Left lung (tissue), 14 donors: ENCODE measurements at places on chromosomes 7 and 10. TPM values are rescaled to one million over a fixed set of nuclear protein-coding genes. Genes with fewer than 3 reads are reported as not detected.
A peak's percentile ranks its signal among the peaks of the same experiment; 100 is the strongest.

DNA sequence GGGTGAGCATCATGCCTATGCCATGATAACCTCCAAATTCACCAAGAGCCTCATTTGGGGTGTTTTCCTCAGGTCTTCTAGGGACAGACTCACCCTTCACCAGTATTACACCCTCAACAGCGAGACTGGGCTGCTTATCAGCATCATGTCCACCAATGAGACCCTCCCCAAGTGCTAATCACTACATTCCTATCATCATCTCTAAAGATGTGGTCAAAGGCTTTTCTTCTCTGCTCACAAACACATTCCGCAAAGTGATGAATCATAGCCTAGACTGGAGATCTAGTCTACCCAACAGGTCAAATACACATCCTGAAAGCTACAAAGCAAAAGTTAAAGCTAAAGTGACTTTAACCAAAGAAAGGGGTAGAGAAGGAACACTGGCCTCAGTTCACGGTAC is 75.3 kb upstream of the C7orf33 start:
- no peak overlapping the region for H3K4me3 ChIP-seq
- no peaks in the 10 kb centered on the region for H3K36me3 ChIP-seq
- no peak overlapping the region for H3K27ac ChIP-seq
- H3K27me3 ChIP-seq, result peaks cover 8% of the 10 kb centered on the region

GRCh38 chr10:76558586-76558985 is 1079.0 kb downstream of the KCNMA1 start:
- no peaks in the 10 kb centered on the region for H3K36me3 ChIP-seq
- H3K27ac ChIP-seq, result peak overlapping the region; percentile 47
- no peak overlapping the region for H3K4me3 ChIP-seq
- DNase-seq, result peak; percentile 42
- no peaks in the 10 kb centered on the region for H3K27me3 ChIP-seq
- no peaks in the 10 kb centered on the region for H3K4me1 ChIP-seq

GRCh38 chr7:107874605-107875446 is 16.2 kb upstream of the DLD start:
- DNase-seq, result peak; percentile 69
- H3K27me3 ChIP-seq, result no peaks in the 10 kb centered on the region
- H3K36me3 ChIP-seq, result no peaks in the 10 kb centered on the region
- no peak overlapping the region for H3K4me3 ChIP-seq
- peaks cover 29% of the 10 kb centered on the region for H3K4me1 ChIP-seq
- no peak overlapping the region for H3K27ac ChIP-seq

GRCh38 chr7:8382004-8382730 is 51.2 kb upstream of the NXPH1 start:
- no peak overlapping the region for H3K27ac ChIP-seq
- no peak overlapping the region for H3K4me3 ChIP-seq
- H3K36me3 ChIP-seq, result no peaks in the 10 kb centered on the region
- no peaks in the 10 kb centered on the region for H3K27me3 ChIP-seq
- no peaks in the 10 kb centered on the region for H3K4me1 ChIP-seq

DNA sequence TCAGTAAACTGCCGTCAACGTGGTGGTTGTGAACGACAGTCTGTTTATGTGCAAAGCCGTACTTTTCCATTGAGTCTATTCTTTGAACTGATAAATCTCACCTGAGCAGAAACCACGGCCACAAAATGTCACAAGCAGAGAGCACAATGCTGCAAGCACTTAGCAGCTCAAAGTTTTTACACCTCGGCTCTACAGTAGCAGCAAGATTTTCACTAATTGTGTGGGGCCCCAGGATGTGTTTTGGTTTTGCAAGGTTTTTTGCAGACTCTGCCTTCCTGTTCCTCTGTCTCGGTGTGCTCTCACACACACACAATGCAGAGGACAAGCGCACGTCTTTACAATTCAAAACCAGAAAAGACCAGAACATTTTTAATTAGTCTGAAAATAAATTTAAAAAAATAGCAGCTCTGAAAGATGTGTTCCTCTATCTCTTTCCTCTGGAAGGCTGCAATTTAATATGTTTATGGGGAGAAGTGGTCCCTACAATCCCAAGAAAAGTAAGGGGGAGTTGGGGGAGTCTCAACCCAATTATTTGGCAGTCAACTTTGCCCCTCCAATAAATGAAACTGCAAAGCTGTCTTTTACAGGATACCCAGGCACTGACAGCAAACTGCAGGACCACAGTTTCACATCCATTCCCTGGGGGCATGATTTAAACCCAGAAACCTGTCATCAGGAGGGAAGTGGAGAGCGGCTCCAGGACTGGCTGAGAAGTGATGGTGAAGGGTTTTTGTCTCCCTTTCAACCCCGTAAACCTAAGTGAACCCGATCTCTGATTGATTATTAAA is 73.8 kb upstream of the SFMBT2 start:
- H3K36me3 ChIP-seq, result no peaks in the 10 kb centered on the region
- no peaks in the 10 kb centered on the region for H3K27me3 ChIP-seq
- H3K4me1 ChIP-seq, result peaks cover 37% of the 10 kb centered on the region

- H3K27ac ChIP-seq, result no peak overlapping the region
- H3K36me3 ChIP-seq, result no peaks in the 10 kb centered on the region
- no peak overlapping the region for H3K4me3 ChIP-seq
- H3K4me1 ChIP-seq, result peaks cover 3% of the 10 kb centered on the region
Observed at GRCh38 chr7:69813637-69814240, 215.5 kb downstream of the AUTS2 start.

DNA sequence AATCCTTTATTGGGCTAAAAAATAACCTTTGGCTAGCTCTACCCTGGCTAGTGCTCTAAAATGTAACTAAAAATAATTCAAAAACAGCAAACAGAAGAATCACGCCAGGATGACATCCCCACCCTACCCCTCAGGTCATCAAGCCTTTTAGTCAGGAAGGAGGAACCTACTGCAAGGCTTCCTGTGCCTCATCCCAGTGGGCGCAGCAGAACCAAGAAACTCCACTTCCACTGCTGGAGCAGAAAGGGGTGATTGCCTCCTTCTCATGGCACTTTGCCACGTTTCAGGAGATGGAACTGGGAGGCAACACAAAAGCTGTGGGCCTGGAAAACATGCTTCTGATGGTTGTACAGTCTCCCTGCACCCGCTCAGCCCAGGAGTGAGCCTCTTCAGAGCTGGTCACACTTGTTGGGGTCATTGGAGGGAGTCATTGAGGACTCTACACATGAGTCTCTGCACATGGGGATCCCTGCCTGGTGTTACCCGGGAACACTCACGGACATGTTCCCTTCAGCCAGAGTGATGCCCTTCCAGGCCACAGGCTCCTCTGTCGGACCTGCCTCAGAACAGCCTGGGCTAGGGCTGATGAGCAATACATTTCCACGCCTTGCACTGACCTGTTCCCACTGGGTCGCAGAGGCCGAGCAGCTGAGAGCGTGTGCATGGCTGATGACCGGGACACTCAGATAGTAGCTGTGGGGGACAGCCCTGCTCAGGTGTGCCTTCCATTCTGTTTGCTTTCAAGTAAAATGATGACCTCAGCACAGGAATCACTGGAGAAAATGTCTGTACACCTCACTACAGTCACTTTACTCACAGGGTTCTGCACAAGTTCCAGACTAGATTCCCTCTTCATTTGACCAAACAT is 355.3 kb downstream of the FGFR2 start:
- no peaks in the 10 kb centered on the region for H3K4me1 ChIP-seq
- H3K27ac ChIP-seq, result no peak overlapping the region
- H3K36me3 ChIP-seq, result no peaks in the 10 kb centered on the region
- H3K4me3 ChIP-seq, result no peak overlapping the region
- no peak for DNase-seq
- H3K27me3 ChIP-seq, result no peaks in the 10 kb centered on the region

Gene PLEKHS1
- total RNA-seq, result not detected

Gene ZNF239
- total RNA-seq, result 2.3 TPM
